Upper lobe of right lung (tissue), 1 donor: ENCODE measurements at places on chromosomes 13 and 19.

- H3K4me3 ChIP-seq: no peak overlapping the region
- H3K4me1 ChIP-seq: peaks cover 5% of the 10 kb centered on the region
- H3K27me3 ChIP-seq: no peaks in the 10 kb centered on the region
- no peak for DNase-seq
Observed at GRCh38 chr13:100392709-100393630, 195.6 kb downstream of the GGACT start.

GRCh38 chr13:51959773-51960172 lies 51.5 kb downstream of the ATP7B start:
- H3K36me3 ChIP-seq: no peaks in the 10 kb centered on the region
- no peak for DNase-seq
- H3K27me3 ChIP-seq: no peaks in the 10 kb centered on the region

GRCh38 chr13:23990455-23990854 lies 93.2 kb upstream of the C1QTNF9B start:
- DNase-seq: no peak
- peaks cover 4% of the 10 kb centered on the region for H3K4me1 ChIP-seq
- no peak overlapping the region for H3K4me3 ChIP-seq
- no peaks in the 10 kb centered on the region for H3K36me3 ChIP-seq
- H3K27ac ChIP-seq: no peak overlapping the region

GRCh38 chr13:32947411-32948276 lies 68.6 kb upstream of the KL start:
- H3K36me3 ChIP-seq: no peaks in the 10 kb centered on the region
- no peak overlapping the region for H3K27ac ChIP-seq
- no peaks in the 10 kb centered on the region for H3K4me1 ChIP-seq
- no peak overlapping the region for H3K4me3 ChIP-seq
- no peak for DNase-seq

GRCh38 chr13:33204130-33204927 lies 81.2 kb downstream of the STARD13 start:
- peaks cover 44% of the 10 kb centered on the region for H3K4me1 ChIP-seq
- no peaks in the 10 kb centered on the region for H3K27me3 ChIP-seq
- H3K27ac ChIP-seq: peak overlapping the region; percentile 74
- no peaks in the 10 kb centered on the region for H3K36me3 ChIP-seq
- DNase-seq: no peak

DNA sequence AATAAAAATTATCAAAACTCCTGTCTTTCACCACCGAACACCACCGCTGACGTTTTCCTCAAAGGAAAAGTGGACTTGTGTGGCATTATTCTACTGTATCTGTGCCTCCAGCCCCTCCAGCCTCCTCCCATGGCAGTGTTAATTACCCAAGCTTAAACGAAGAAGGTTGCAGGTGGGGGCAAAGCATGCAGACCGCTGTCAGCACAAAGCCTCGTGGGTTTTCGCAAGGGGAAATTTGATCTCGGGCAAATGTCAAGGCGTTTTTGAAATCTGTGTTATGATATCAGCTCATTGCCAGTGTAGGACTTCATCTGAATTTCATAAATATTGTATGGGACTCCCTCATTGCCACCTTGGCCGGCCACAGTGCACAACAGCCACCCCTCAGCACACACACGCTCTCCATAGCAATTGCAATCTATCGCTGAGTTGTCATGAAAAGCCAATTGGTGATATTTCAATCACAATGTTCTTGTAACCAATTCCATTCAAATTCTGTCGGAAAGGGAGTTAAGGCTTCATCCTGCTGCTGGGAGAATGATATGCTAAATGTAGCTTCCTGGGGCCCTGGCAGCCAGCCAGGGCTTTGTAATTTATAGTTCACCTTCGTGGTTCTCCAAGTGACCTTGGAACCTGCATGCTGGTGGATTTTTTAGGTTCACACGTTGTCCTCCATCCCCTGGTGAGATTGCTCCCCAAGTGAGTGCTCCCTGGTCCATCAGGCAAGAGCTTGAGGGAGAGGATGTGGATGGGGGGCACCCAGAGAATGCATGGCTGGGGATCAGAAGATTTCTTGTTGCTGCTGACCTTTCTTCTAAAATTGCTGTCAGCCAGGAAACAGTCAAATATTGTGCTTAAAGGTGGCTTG lies 16.6 kb downstream of the CHST8 start:
- no peaks in the 10 kb centered on the region for H3K4me1 ChIP-seq
- DNase-seq: peak; percentile 11

DNA sequence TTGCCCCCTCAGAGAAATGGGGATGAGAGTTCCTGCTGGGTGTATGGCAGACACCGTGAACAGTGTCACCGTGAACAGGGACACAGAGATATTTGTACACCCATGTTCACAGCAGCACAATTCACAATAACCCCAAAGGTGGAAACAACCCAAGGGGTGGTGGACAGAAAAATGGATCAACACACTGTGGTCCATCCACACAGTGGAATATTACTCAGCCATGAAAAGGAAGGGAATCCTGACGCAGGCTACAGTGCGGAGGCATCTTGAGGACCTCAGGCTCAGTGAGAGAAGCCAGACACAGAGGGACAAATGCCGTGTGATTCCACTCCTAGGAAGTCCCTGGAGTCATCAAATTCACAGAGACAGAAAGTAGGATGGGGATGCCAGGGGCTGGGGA lies 7.6 kb upstream of the CELF5 start:
- no peaks in the 10 kb centered on the region for H3K4me1 ChIP-seq
- peaks cover 9% of the 10 kb centered on the region for H3K27me3 ChIP-seq

GRCh38 chr13:74891610-74892009 lies 590.4 kb downstream of the TBC1D4 start:
- H3K27ac ChIP-seq: no peak overlapping the region
- no peak overlapping the region for H3K4me3 ChIP-seq
- no peaks in the 10 kb centered on the region for H3K36me3 ChIP-seq
- no peak for DNase-seq
- H3K4me1 ChIP-seq: no peaks in the 10 kb centered on the region
